ENCODE measurements at places on chromosomes 1 and 21.
A peak's percentile ranks its signal among the peaks of the same experiment; 100 is the strongest.

- DNase-seq, result peak; percentile 40
Observed at GRCh38 chr1:8351693-8352470, 34.0 kb downstream of the SLC45A1 start.

DNA sequence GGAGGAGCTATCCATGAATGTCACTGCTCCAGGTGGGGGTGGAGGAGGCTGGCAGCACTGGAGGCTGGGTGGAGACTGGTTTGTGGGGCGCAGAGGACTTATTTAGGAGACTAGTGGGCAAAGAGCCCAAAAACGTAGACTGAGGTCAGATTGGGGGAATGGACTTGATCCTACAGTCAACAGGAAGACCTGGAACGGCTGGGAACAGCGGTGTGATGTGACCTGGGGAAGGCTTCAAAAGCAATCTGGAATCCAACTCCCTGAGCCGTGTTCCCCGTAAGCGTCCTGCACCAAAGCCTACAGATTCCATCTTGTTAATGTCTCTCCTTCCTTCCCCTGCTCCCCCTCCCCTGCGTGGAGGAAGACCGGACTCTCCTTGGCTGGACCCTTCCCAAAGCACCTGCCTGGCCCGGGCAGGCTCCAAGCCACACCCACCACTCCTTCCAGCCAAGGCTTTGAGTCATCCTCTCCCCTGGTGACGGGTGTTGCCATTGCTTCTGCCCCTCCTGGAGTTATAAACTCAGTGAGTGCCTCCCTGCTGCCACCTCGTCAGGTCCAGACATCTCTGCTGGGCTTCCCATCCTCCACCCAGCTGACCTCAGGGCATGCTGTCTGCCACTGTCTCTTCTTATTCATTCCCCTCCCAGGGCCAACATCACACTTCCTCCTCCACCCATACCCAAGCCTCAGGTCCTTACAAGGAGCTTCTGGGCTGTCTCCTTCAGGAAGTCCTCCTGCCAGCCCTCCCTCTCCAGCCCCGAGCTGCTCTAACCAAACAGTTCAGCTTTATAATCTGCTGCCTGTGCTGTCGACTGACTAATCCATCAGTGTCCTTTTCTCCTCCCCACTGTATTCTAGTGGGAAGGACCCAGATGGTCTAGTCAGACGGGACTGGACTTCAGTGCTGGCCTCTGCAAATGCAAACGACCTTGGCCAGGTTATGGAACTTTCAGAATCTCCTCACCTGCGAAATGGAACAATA, 1.6 kb upstream of the CLSTN1 start:
- DNase-seq, result peak; percentile 74

- DNase-seq, result no peak
Observed at GRCh38 chr21:35606146-35606545, 454.2 kb downstream of the SETD4 start.

- DNase-seq, result peak; percentile 80
Observed at GRCh38 chr1:111719674-111720132, 19.5 kb downstream of the INKA2 start.

GRCh38 chr1:53694718-53695091, 44.3 kb downstream of the GLIS1 start:
- no peak for DNase-seq

- peak; percentile 46 for DNase-seq
Observed at GRCh38 chr1:53606651-53607051, 132.3 kb downstream of the GLIS1 start.

DNA sequence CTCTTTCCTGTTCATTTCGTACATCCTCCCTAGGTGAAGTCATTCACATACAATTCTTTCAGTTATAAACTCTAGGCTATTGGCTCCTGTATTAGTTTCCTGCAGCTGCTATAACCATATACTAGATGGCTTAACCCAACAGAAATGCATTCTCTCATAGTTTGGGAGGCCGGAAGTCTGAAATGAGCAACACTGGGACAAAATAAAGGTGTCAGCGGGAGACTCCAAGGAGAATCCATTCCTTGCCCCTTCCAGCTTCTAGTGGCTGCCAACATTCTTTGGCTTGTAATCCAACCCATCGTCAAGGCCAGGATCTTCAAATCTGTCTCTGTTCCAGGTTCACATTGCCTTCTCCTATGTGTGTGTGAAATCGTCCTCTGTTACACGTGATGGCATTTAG, 71.3 kb downstream of the TOR3A start:
- DNase-seq, result no peak

DNA sequence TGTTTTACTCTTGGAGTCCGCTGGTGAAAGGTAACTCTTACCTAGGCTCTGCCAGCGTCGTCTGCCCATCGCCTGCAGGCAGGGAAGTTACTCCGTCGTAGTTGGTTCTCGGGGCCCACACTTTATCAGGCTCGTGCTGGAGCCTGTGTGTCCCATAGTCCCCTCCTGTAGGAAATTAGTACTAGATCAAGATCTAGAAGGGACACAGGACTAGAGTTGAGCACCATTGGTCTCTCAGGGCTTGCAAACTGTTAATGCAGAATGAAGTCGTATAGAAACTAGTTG, 940 bp downstream of the SRRM1 start:
- DNase-seq, result no peak

GRCh38 chr1:175434283-175434860, 241.8 kb upstream of the KIAA0040 start:
- no peak for DNase-seq

GRCh38 chr21:44969931-44970755, 30.3 kb downstream of the SLX9 start:
- DNase-seq, result no peak

GRCh38 chr1:6056572-6056948, 10.9 kb downstream of the KCNAB2 start:
- no peak for DNase-seq

DNA sequence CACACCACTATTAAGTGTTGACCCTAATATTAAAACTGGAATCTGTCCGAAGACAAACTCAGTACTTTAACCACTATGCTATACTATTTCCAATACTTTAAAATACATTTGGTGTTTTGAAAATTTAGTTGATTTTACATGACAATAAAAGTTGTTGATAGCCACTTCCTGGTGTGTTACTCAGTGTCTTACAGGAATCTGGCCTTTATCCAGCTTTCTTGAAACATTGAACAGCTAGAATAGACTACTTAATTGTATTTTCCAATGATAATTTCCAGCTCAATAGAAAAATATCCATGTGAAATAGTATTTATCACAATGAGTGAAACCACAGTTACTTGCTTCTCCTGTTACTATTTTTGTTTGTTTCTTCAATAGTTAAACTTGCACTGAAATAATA, 369.6 kb upstream of the ADGRL4 start:
- DNase-seq, result no peak

- no peak for DNase-seq
Observed at GRCh38 chr21:43269957-43270705, 101.3 kb downstream of the CRYAA start.

DNA sequence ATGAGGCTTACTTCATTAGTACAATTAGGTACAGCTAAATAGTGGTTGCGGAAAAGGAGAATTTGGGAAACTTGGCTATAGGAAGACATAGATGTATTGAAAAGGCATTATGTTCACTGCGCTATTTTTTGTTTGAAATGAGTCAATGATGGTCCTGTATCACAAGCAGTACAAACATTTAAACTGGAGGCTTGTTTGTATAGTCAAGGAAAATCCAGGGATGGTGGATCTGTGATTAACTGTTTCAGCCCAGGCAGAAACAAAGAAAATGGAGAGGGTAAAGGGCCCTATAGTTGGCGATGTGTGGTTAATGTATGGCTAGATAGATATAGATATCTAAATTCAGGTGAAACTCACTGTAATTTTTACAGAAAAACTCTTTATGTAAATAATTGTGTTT, 79.9 kb downstream of the CLIC4 start:
- DNase-seq, result no peak

GRCh38 chr1:1324084-1324523, 356 bp downstream of the INTS11 start:
- DNase-seq, result no peak

DNA sequence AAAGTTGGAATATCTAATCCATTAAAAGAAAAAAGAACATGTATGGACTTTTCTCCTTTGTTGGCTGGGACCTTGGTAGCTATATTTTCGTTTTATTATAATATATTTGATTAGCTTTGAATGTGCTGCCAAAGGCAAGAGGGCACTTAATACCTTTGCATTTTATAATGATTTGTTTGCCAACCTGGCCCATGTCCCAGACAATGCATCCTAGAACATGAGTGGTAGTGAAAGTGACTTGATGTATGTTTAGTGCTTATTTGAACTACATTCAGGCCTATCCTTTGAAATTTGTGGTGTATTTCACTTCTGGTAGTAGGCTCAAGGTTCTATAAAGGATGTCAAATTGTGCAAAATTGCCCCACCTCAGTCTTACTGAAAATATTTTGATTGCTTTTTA, 25.9 kb downstream of the CACHD1 start:
- no peak for DNase-seq

- DNase-seq, result no peak
Observed at GRCh38 chr1:111280267-111280666, 10.4 kb upstream of the CHIA start.

GRCh38 chr1:87588495-87588894, 259.8 kb downstream of the LMO4 start:
- DNase-seq, result no peak

DNA sequence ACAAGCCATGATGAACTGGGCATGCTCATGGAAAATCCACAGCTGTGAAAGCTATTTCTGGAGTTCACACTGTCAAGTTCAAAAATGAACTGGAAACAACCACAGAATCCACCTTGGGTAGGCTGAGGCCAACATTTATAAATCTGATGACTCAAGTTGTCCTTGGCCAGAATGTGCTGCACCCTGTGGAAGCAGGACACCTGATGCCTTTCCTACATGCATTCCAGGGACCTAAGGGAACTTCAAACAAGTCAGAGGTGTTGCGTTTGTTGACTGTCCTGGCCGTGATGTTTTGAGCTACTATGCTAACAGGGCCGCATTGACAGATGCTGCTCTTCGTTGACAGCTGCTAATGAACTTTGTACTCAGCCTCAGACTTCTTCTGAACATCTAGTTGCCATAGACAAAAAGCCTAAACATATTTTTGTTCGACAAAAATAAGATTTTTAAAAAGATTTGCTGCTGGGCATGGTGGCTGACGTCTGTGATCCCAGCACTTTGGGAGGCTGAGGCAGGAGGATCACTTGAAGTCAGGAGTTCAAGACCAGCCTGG, 127.9 kb upstream of the SLC45A1 start:
- peak; percentile 85 for DNase-seq

- DNase-seq, result no peak
Observed at GRCh38 chr1:232145768-232146167, 484.2 kb downstream of the SIPA1L2 start.

GRCh38 chr1:220699044-220699443, 8.9 kb downstream of the C1orf115 start:
- no peak for DNase-seq

DNA sequence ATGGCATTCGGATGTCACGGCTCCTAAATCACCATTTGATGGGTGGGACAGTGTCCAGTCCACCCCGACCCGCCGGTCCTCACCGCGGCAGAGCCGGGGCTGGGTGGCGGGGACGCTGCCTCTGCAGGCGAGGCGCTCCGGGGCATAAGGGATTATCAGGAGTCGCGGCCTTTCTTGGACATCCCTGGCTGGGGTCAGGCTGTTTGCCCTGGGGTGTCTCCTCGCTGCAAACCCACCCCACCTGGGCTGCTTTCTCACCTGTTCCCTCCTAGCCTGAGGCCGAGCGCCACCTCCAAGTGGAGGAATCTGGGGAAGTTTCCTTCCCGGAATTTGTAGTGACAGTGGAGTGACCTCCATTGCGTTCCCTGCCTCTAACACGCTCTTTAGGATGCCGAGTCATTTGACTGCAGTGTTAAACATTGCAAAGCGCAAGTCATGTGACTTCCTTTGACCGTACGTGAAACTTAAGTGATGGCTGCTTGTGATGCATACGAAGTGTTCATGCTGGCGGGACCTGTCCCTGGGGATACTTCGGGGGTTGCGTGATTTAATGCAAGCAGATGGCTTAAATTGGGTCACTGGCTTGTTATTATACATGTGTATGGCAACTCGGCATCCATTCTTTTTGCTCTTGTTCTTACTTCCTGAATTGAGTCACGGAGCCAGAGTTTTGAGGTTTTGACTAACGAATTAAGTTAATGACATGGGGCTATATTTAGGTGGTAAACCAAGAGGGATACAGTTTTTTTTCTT, 536 bp downstream of the LGALS8 start:
- DNase-seq, result peak; percentile 24

DNA sequence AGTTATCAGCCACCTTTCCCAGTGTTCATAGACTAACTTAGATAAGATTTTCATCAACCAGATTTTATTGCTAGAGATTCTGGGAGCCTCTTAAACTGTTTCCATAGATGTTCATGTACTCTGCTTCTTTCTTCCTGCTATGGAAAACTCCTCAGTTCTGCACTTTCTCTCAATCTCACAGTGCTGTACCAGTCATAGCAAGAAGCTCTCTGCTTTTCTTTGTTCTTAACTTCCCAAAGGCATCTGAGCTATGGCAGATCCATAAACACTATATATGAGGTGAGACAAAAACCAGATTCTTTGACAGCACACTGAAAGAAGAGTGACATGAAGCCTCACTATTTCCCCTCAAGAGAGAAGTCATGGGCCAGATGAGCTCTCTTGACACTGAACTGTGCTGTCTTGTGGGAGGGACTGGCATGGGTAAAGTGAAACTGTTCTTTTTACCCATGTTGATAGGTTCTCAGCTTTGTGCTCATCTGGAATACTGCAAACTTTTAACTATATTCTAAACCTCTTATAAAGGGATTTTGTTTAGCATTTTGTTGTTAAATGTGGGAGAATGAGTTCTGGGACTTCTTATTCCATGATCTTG, 64.2 kb upstream of the LYPLAL1 start:
- no peak for DNase-seq

DNA sequence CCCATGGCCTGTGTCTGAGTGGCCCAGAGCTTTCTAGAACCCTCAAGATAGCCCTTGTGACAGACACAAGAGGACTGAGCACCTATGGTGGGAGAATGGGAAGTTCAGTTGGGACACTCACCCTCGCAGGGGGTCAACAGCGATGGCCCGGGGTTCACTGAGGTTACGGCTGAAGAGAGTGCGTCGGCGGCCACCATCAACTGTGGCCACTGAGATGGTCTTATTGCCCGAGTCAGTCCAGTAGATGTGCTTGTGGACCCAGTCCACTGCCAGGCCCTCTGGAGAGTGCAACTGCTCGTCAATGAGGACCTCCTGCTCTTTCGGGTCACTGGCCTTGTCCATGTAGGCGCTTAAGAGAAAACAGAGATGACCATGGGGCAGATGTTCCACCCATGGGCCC, 25.7 kb upstream of the MAGOH start:
- no peak for DNase-seq

- DNase-seq, result no peak
Observed at GRCh38 chr1:71046891-71047634, 553 bp downstream of the PTGER3 start.

GRCh38 chr1:150429805-150430204, 57.4 kb upstream of the TARS2 start:
- DNase-seq, result no peak

DNA sequence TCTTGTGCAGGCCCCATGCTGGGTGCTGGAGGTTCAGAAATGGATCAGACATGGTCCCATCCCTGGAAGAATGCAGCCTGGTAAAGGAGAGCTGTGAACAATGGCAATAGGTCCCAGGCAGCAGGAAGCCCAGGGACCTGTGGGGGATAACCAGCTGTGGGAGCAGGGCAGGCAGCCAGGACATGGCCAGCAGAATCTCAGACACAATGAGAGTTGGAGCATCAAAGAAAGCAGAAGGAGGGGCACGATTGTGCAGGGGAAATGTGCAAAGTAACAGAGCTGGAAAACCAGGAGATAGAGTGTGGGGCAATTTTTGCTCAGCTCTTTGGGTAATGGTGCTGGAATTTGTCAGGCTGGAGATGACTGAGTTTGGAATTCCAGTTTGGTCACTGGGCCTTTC, 44.3 kb downstream of the C8B start:
- DNase-seq, result no peak

All from gastrocnemius medialis (tissue), 4 donors.